SJSA1 (cell line): ENCODE measurements at places on chromosomes 7 and 10. TPM values are rescaled to one million over a fixed set of nuclear protein-coding genes. Genes with fewer than 3 reads are reported as not detected.

GRCh38 chr10:89468191-89468965 lies 54.0 kb downstream of the IFIT5 start:
- DNase-seq: no peak

DNA sequence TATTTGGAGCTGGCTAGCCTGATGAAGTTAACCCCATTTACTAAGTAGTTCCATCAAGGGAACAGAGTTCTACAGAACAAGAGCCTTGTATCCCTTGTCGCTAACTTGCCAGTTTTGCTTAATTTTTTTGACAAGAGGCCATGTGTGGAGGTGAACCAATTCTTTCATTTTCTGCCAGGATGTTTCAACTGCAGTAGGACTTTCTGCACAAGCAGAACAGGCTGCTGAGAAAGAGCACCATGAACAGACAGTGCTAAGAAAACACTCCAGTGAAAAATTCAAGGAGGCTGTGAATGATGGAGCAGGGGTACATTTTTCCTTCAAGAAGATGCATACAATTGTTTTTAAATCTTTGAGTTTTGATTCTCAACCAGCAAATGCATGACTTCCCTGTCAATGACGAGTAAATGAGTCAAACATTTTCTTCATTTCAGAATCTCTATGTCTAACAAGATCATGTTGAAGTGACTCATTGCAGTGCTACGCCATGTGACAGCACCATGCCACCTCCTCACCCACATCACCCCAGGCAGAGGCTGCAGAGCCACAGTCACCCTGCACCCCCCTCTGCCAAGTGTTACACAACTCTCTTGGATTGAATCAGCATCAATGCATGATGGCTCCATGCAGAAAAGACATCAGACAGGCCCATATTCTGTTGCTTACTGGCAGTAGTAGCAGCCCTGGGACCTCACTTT lies 193.1 kb downstream of the COBL start:
- no peak for DNase-seq

DNA sequence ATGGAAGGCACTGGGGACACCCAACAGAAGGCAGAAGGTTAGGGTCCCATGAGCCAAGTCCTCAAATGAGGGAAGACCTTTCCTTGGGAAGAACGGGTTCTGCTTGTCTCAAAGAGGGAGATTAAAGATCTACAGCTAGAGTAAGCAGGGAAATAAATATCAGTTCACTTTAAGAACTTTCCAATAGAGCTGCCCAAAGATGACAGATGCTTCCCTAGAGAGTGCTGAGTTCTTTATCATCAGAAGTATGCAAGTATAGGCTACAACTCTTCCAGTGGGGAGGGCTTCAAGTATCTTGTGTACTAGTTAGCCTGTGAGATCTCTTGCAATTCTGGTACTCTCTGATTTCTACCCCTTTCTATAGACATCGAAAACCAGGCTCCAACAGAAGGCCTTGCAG lies 39.4 kb downstream of the EMX2 start:
- no peak for DNase-seq

GRCh38 chr7:155787171-155787851 lies 25.0 kb downstream of the SHH start:
- no peak for DNase-seq

GRCh38 chr7:149666360-149666945 lies 106.9 kb downstream of the ZNF467 start:
- DNase-seq: no peak

NPFFR1 gene
- not detected in 2 replicates for total RNA-seq
